ENCODE measurements at places on chromosomes 6 and 20.

GRCh38 chr6:7317538-7317937, 4.5 kb upstream of the SSR1 start:
- H3K27me3 ChIP-seq = peaks cover 2% of the 10 kb centered on the region
- H3K4me3 ChIP-seq = no peak overlapping the region
- no peak for DNase-seq
- H3K4me1 ChIP-seq = peaks cover 11% of the 10 kb centered on the region
- H3K36me3 ChIP-seq = no peaks in the 10 kb centered on the region
- no peak overlapping the region for H3K27ac ChIP-seq

DNA sequence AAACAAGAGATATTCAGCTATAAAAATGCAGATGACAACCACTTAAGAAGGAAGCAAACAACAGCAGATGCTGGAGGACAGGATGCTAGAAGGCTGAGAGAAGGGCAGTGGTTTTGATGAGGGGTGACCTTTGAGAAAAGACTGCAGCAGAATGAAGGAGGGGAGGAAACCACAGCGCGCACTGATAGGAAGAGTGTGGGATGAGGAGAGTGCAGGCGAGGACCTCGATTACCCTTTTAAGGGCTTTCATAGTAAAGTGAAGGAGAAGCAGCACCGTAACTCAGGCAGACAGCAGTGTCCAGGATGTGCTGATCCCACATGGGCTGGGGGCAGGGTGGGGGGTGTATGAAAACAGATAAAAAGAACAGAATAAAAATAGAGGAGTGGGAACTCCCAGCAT, 19.2 kb downstream of the ZBTB2 start:
- no peak overlapping the region for H3K4me3 ChIP-seq
- peaks cover 61% of the 10 kb centered on the region for H3K36me3 ChIP-seq
- peaks cover 24% of the 10 kb centered on the region for H3K4me1 ChIP-seq
- DNase-seq = no peak

- H3K4me1 ChIP-seq = no peaks in the 10 kb centered on the region
- H3K4me3 ChIP-seq = no peak overlapping the region
- H3K27me3 ChIP-seq = no peaks in the 10 kb centered on the region
- no peak for DNase-seq
Measured at GRCh38 chr6:108395297-108395696, 100.4 kb downstream of the AFG1L start.

DNA sequence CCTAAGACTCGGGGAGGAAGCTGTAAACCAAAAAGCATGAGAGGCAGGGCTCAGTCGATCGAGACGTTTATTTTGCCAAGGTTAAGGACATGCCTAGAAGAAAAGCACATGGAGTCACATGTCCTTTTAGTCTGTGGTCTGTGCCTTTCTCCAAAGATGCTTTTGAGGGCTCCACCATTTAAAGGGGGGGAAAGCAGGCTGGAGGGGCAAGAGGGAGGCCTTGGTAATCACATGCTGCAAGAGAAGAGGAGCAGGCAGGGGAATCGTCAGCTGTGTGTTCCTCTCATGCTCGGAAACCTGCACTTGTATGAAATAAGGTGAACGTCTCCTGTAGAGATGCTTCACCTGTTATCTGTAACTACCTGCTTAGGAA, 9.1 kb upstream of the YTHDF1 start:
- no peak for DNase-seq
- H3K4me3 ChIP-seq = no peak overlapping the region
- no peak overlapping the region for H3K27ac ChIP-seq
- H3K27me3 ChIP-seq = peaks cover 43% of the 10 kb centered on the region
- peaks cover 37% of the 10 kb centered on the region for H3K4me1 ChIP-seq

DNA sequence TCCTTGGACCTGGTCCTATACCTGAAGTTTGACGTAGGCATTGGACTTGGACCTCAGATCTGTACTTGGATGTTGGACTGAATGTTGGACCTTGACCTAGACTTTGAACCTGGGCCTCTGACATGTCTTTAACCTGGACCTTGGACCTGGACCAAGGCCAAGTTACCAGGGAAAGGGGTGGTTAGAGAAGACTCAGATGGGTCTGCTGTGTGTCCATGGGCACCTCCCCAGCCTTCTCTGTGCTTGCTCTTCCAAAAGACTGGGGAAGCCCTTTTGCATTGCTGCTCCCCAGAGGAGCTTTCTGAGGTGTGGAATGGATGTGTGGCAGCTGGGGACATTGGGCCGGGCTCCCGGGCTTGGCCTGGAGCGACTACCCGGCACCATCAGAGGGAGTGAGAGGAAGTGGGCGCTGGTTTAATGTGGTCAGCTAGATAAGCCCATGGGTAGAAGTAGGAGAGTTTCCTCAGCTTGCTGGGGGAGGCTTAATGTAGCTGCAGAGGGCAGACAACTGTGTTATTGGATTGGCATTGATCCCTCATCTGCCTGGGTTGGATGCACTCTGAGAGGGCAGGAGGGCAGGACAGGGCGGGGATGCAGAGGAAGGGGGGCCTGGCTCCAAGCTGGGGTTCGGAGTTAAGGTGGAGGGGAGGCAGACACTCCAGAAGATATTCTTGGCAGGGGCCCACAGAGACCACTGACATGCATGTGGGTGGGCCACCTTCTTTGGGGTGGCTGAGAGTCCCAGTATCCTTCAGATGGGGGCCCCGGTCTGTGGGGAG, 4.2 kb downstream of the SCRT2 start:
- peaks cover 70% of the 10 kb centered on the region for H3K27me3 ChIP-seq
- no peaks in the 10 kb centered on the region for H3K36me3 ChIP-seq

DNA sequence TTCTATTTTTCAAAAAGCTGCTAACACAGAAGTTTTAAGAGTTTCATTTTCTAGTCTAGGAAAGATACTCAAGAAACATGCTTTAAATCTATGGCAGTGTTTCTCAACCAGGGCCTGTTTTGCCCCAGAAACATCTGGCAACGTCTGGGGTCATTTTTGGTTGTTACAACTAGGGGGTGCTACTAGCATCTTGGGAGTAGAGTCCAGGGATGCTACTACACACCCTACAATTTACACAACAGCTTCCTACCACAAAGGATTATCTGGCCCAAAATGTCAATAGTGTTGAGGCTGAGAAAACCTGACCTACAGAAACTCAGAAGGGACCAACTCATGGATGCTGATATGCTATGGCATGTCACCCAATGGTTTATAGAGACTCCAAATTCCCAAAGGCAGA, 24.4 kb downstream of the SERAC1 start:
- DNase-seq = no peak
- H3K4me3 ChIP-seq = no peak overlapping the region
- no peak overlapping the region for H3K27ac ChIP-seq
- no peaks in the 10 kb centered on the region for H3K4me1 ChIP-seq
- H3K36me3 ChIP-seq = peaks cover 49% of the 10 kb centered on the region

- no peaks in the 10 kb centered on the region for H3K36me3 ChIP-seq
- H3K27ac ChIP-seq = no peak overlapping the region
- H3K27me3 ChIP-seq = peaks cover 96% of the 10 kb centered on the region
- H3K4me1 ChIP-seq = peaks cover 6% of the 10 kb centered on the region
Measured at GRCh38 chr20:21507400-21508229, 6.2 kb downstream of the NKX2-2 start.

- peaks cover 8% of the 10 kb centered on the region for H3K27me3 ChIP-seq
- H3K27ac ChIP-seq = peak overlapping the region; percentile 44
- H3K36me3 ChIP-seq = no peaks in the 10 kb centered on the region
- peaks cover 57% of the 10 kb centered on the region for H3K4me1 ChIP-seq
- no peak overlapping the region for H3K4me3 ChIP-seq
- DNase-seq = peak; percentile 12
Measured at GRCh38 chr6:51841626-51842025, 245.8 kb downstream of the PKHD1 start.

DNA sequence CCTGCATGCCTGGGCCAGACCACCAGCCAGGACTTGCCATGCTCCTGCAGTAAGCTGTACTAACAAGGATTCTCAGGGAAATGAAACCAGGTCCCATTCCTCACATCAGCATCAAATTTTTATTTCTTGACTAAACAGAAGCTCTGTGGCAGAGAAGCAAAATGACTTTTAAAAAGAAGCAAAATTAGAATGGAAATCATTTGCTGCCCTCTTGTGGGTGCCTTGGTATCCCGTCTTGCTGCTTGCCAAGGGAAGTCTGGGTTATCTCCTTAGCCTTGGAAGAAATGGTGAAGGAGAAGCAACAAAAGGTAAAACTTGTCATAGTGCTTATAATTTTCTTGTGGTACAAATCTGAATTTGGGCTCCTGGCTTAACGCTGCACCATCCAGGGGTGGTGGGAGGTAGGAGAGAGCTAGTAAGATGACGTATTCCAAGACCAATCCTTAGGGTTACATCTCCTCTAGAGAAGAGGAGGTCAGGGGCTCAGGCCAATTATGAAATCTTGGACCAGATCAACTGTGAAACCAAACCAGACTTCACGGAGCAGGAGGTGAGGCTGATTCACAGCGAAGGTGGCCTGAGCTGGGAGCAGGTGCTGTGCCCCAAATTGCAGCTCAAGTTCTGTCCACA, 107.5 kb downstream of the FAXC start:
- no peaks in the 10 kb centered on the region for H3K36me3 ChIP-seq
- no peak overlapping the region for H3K4me3 ChIP-seq
- no peak overlapping the region for H3K27ac ChIP-seq

GRCh38 chr6:98477231-98477630, 357.1 kb upstream of the POU3F2 start:
- no peak overlapping the region for H3K4me3 ChIP-seq
- no peak overlapping the region for H3K27ac ChIP-seq
- H3K4me1 ChIP-seq = no peaks in the 10 kb centered on the region
- H3K27me3 ChIP-seq = peaks cover 5% of the 10 kb centered on the region
- no peak for DNase-seq

GRCh38 chr6:72589096-72589495, 32.8 kb upstream of the KCNQ5 start:
- H3K27me3 ChIP-seq = no peaks in the 10 kb centered on the region
- no peaks in the 10 kb centered on the region for H3K4me1 ChIP-seq
- H3K36me3 ChIP-seq = no peaks in the 10 kb centered on the region
- no peak for DNase-seq
- H3K4me3 ChIP-seq = no peak overlapping the region

- H3K4me3 ChIP-seq = no peak overlapping the region
- H3K27me3 ChIP-seq = no peaks in the 10 kb centered on the region
- no peak overlapping the region for H3K27ac ChIP-seq
- peaks cover 13% of the 10 kb centered on the region for H3K4me1 ChIP-seq
- H3K36me3 ChIP-seq = peaks cover 19% of the 10 kb centered on the region
Measured at GRCh38 chr6:121823437-121823851, 388.0 kb downstream of the GJA1 start.

Data from nephron progenitor cell (in vitro differentiated cells).